Endodermal cell (in vitro differentiated cells): ENCODE measurements at places on chromosomes 6 and 20. TPM values are rescaled to one million over a fixed set of nuclear protein-coding genes. Genes with fewer than 3 reads are reported as not detected.

GRCh38 chr6:78462728-78463127, 404.6 kb upstream of the IRAK1BP1 start:
- no peak for DNase-seq

- DNase-seq, result peak; percentile 49
Measured at GRCh38 chr6:112743323-112743722, 396.2 kb downstream of the RFPL4B start.

GRCh38 chr6:108562503-108562993, 1.8 kb downstream of the FOXO3 start:
- DNase-seq, result peak; percentile 95

GRCh38 chr6:84776392-84776791, 12.0 kb upstream of the TBX18 start:
- no peak for DNase-seq

- DNase-seq, result peak; percentile 90
Measured at GRCh38 chr6:138572167-138572875, 73.0 kb upstream of the NHSL1 start.

DNA sequence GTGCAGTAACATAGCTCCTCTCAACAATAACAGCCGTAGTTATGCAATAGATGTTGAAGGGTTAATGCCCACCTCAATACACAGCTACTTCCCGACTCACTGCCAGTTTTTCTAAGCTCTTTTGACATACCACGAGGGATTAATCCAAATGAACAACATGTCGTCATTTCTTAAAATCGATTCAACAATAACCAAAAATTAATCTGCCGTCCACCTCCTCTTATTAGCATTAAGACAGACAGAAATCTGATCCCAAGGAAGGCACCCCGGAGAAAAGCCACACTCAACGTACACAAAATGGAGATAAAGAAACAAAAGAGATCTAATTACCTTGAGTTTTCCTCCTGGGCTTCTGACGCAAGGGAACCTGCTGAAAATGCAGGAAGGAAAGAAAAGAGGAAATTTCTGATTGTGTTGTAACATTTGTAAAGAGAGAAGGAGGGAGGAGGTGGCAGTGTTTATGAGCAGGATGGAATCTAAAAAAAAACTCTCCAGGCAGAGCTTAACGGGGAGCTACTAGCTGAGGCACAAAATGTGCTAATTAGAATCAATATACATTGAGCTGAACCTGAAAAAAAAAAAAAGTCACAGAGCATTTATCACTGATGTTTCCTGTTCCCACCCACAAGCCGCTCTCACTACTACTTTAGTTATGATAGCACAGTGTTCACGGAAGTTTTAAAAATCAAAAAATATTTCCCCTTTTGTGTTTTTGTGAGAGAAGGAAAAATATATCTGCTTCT, 109.3 kb downstream of the IPCEF1 start:
- DNase-seq, result peak; percentile 53

- no peak for DNase-seq
Measured at GRCh38 chr6:37057678-37058077, 52.2 kb downstream of the FGD2 start.

HTR1E gene
- 1.3 and 1.6 TPM in 2 replicates for total RNA-seq

OR2J3 gene
- not detected in 2 replicates for total RNA-seq

RFX6 gene
- 0.20 and 0.22 TPM in 2 replicates for total RNA-seq

ZNF165 gene
- 3.3 to 7.9 TPM (median 7.1 TPM) in 3 replicates for total RNA-seq
